ENCODE measurements at places on chromosomes 11 and 22.

- DNase-seq, result no peak
These were observed 255.5 kb downstream of the DYNC2H1 start for GRCh38 chr11:103364687-103365086.

DNA sequence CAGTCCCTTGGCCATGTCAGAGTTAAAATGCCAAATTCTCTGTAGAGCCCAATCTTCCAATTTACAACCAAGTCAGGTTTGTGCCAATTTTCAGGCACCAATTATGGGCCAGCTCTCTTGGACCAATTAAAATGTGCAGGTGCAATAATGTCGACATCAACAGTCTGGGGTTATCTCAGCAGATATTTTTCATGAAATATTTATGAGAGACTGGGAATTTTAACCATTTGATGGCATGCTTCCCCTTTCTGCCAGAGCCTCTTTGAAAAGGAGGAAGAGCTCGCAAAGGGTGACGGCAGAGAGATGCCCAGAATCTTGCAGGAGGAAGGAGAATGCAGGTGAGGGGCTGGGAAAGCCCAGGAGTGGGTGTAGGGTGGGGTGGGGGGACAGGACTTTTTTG, 100.8 kb upstream of the SYT13 start:
- DNase-seq, result no peak

DNA sequence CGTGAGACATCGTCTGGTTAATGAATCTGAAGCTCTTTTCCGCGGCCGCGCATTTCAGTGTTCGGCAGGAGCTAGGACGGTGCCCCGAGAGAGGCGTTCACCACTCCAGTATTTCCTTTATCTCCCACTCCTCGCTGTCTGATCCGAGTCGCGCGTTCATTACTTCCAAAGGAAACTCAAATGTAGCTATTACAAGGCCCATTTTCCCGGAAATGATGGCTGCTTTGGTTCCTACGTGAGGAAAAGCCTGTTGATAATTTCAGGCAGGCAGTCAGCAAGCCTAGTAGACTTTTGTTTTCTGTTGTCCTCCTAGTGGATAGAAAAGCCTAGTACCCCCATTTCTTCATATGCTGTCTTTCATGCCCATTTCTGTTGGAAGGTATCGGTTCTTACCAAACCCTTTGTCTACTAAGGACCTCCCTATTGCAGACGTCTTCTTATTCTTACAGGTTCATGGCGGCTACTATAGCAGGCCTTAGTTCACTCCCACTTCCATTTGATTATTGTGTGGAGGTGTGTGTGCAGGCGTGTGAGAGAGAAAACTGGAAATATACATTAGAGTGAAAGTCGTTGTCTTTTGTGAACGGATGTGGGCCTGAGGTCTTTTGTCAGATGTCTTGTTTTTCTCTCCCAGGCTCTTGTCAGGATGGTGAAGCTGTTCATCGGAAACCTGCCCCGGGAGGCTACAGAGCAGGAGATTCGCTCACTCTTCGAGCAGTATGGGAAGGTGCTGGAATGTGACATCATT, 737 bp downstream of the RBM4 start:
- no peak for DNase-seq

- no peak for DNase-seq
These were observed 39.8 kb downstream of the KCNJ1 start for GRCh38 chr11:128827191-128827893.

DNA sequence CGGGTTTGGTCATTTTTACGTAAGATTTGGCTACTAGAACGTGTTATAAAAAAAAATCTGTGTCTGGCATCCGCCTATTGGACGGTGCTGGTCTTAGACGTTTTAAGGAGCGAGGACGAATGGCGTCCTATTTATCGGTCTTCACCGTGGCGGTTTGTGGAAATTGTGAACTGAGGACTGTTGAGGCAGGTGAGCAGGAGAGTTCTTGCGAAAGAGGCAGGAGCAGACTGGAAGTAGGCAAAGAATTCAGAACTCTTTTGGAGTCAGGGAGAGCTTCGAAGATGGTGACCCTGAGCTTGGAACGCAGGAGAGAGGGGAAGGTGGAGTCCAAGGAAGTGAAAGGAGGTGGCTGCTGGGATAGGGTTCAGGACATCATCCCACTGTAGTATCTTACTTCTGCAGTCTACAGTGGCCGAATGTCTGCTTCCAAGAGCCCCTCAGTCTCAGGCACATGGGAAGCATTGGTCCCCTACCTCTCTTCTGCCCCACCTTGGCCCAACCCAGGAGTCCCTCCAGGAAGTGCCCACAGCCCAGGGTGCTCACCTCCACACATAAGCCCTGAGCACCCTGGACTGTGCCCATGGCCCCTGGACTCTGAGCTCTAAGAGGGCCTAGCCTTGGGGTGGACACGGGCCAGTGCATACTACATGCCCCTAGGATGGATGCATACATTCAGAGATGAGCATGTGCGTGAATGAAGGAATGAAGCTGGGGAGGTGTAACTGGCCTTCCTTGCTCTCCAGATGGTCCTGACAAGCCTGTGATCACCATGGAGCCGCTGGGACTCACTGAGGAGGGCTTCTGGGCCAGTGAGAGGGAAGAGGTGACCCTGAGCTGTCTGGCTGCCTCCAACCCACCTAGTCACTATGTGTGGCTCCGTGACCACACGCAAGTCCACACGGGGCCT, 3.7 kb downstream of the VSIG10L2 start:
- DNase-seq, result no peak

DNA sequence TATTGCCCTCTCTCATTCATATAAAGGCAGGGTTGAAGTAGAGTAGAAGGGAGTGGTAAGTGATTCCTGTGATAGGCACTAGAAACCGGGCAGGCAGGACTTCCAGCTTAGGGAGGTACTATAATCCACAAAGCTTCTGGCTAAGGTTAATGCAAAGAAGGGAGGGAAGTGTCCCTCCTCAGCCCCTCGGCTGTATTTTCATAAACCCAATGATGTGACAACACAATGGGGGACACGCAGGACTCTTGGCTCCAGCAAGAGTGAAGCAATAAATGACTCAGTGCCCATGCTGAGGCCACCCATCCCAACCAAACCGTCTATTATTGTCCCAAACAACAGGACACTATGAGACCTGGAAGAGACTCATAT, 90.7 kb downstream of the ETS1 start:
- DNase-seq, result no peak

GRCh38 chr22:34966980-34967565, 98.9 kb upstream of the ISX start:
- DNase-seq, result no peak
